ENCODE measurements at places on chromosomes 1 and 21. TPM values are rescaled to one million over a fixed set of nuclear protein-coding genes. Genes with fewer than 3 reads are reported as not detected.

DNA sequence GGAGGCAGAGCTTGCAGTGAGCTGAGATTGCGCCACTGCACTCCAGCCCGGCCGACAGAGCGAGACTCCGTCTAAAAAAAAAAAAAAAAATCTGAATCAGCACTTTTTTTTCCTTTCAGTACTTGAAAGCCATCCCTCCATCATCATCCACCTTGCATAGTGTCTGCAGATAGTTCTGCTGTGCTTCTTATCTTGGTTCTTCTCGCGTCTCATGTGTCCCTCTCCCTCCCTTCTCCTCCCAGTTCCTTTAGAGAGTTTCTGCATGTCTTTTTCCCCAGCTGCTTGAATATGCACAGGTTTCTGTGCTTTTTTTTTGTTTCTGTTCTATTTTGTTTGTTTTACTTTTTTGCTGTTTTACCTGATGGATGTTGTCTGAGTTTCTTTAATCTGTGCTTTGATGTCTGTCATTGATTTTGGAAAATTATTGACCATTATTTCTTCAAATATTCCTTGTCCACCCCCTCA, 3.9 kb upstream of the COL18A1 start:
- no peak for DNase-seq

DNA sequence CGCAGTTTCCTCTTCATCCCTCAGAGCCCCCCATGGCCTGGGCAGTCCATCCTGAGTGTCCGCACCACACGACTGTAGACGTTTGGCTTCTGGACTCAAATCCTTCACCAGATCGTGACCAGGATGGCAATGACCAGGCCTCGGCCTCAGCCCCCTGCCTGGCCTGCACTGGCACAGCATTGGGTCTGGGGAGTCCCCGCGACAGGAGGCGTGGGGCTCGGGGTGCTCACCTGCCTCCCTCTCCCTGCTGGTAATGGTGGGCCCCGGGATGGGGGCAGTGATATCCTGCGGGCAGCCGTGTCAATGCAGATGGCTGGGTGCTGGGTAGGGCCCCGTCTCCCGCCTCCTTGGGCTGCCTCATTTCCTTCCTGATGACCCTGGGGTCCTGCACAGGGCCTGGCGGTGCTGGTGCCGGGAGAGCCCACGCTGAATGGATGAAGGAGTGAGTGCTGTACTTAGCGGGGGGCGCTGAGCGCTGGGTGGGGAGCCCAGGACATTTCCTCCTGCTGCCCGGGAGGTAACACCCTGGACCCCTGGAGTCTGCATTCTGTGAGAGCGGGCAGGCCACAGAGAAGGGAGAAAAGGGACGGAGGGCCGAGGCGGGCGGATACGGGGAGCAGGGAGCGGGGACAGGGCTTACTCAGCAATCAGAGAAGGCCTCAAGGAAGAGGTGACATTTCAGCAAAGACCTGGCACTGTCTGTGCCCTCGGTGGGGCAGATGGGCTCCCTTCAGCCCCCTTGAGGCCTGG, 2.1 kb upstream of the TNFRSF14 start:
- no peak for DNase-seq

- DNase-seq, result no peak
Observed at GRCh38 chr1:211529011-211529410, 37.0 kb upstream of the RD3 start.

DNA sequence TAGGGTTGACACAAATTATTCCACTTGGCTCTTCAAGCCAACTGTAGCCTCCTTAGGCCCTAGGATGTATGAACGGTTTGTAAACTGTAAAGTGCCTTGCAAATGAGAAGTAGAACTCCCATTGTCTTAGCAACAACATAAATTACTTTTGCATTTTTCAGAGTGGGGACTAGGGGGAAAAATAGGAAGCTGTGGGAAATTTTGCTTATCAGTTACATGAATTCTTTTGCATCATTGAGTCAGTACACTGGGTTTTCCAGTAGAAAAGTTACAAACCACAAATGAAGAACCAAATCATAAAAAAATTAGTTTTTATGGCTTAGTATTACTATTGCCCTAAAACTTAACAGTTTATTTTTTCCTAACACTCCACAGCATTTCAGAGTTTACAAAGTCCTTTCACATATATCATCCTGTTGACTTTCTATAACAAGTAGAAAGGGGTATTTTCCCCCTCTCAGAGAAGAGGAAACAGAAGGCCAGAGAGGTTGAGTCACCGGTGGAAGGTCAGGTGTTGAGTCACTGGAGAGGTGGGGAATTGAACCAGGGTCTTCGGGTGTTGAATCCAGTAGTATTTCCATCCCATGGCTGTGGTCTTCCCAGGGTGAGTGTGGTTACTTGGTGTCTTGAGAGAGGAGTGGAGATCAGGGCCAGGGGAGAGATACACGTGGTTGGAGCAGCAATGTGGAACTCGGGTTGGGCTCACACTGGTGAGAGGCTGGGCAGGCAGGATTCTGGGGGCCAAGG, 71.9 kb upstream of the USP24 start:
- DNase-seq, result no peak

- no peak for DNase-seq
Observed at GRCh38 chr1:44225761-44226160, 12.5 kb downstream of the DMAP1 start.

DNA sequence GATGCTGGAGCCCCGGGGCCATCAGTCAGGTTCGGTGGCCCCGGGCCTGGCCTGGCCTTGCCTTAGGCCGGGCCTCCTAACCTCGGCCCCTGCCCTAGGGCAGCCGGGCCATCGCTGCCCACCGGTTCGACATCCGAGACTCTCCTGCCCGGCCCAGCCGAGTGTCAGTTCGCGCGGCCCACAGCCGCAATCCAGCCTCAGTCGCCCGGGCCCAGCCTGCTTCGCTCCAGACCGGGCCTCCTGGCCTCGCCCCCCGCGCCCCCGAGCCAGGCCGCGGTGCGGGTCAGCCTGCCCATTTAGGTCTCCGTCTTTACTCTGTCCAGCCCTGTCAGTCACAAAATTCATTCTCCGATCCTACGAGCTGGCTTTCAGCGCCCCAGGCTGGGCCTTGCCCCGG, 777 bp downstream of the LRRC41 start:
- DNase-seq, result peak; percentile 56

GRCh38 chr1:16300436-16300835, 51.8 kb downstream of the FBXO42 start:
- no peak for DNase-seq

- DNase-seq, result no peak
Observed at GRCh38 chr1:171794085-171794484, 12.6 kb downstream of the METTL13 start.

INSRR gene
- 2.0 TPM for polyA plus RNA-seq

C1orf74 gene
- 2.9 TPM for polyA plus RNA-seq

OR2M3 gene
- 0.03 TPM for polyA plus RNA-seq
